ENCODE measurements at places on chromosomes 3 and 15.

GRCh38 chr15:50945725-50946124, 37.2 kb downstream of the AP4E1 start:
- DNase-seq, result no peak

DNA sequence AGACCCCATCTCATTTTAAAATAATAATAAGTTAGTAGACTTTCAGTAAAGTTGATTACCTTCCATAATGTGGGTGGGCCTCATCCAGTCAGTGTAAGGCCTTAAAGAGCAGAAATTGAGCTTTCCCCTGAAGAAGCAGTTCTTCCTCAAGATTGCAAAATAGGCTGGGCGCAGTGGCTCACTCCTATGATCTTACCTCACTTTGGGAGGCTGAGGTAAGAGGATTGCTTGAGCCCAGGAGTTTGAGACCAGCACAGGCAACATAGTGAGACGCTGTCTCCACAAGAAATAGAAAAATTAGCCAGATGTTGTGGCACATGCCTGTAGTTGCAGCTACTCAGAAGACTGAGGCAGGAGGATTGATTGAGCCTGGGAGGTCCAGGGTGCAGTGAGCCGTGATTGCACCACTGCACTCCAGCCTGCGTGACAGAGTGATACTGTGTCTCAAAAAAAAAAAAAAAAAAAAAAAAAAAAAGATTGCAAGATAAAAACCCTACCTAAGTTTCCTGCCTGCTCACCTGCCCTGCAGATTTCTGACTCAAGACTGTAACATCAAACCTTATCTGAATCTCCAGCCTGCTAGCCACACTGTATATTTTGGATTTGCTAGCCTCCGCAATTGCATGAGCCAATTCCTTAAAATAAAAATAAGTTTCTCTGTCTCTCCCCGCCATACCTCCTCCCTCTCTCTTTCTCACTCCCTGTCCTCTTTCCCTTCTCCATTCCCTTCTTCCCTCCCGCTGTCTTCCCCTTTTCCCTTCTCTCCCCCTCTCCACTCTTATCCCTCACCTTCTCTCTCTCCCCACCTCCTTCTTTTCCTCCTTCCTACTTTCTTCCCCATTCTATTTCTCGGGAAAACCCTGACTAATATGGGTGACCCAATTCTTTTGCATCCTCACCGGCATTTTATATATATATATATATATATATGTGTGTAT, 16.9 kb downstream of the KLHL18 start:
- DNase-seq, result no peak

- DNase-seq, result no peak
These were observed 207.3 kb downstream of the SQOR start for GRCh38 chr15:45842151-45842550.

DNA sequence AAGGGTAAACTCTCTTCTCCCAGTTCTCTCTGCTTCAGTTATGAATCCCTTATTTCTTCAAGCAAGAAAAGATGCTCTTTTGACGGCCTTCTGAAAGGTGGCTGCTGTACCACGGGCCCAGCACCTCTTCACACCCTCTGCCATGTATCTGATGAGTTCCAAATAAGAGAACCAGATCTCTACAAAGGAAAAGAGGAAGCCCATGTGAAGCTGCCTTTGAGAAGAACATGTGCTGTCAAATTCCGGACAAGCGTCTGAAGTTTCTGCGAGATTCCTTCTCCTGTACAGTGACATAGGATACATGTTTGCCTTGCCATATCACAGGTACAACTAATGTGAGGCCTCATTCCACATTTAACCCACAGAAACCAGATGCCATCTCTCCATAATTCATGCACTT, 59.2 kb downstream of the SH3BP5 start:
- no peak for DNase-seq

GRCh38 chr3:36906504-36907149, 38.2 kb downstream of the TRANK1 start:
- no peak for DNase-seq

DNA sequence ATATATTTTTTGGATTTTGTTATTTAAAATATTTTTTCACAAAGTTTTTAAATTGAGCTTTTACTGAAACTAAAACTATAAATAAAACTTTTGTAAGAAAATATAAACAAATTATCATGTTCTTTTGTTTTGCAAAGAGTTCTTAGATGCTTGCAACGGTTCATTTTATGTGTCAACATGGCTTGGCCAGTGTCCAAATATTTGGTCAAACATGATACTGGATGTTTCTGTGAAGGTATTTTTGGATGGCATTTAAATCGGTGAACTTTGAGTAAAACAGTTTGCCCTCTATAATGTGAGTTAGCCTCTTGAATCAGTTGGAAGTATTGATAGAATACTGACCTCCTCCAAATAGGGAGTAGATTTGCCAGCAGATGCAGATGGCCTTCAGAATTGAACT, 612.6 kb upstream of the NECTIN3 start:
- no peak for DNase-seq

GRCh38 chr15:92633001-92633400, 22.6 kb downstream of the FAM174B start:
- DNase-seq, result no peak

GRCh38 chr3:39505866-39506742, 38.6 kb downstream of the MOBP start:
- no peak for DNase-seq

- DNase-seq, result no peak
These were observed 5.0 kb downstream of the CCNDBP1 start for GRCh38 chr15:43190178-43190577.

DNA sequence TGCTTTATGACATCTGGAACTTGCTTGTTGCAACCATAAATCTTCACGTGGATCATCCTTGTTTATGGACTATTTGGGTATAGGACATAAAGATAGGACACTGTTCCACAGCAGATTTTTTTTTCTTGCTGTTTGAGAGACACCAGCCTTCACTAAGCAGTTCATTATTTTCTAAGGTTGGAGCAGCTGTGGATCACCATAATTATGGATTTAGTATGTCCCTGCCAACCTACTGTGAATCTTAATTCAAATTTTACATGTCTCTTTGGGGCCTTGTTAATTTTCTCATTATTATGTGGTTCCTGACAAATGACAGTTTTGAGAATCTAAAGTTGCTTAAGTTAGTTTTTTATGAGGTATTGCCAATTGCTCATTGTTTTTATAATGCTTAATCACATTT, 161.2 kb downstream of the B3GALNT1 start:
- DNase-seq, result no peak

DNA sequence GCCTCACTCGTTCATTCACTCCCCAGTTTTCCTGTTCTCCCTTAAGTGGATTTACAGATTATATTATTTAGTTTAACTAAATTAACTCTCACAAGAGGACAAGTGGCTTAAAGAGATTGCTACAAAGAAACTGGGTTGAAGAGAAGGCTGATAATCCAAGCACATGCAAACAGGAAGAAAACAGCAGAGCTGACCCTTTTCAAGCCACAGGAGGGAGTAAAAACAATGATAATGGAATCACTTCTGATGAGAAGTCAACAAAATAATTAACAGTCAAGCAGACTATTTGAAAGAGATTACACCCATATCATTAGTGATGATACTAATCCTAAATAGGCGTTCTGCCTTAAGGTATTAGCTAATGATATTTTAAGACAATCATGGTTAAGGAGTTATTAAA, 31.7 kb downstream of the BOC start:
- DNase-seq, result no peak

DNA sequence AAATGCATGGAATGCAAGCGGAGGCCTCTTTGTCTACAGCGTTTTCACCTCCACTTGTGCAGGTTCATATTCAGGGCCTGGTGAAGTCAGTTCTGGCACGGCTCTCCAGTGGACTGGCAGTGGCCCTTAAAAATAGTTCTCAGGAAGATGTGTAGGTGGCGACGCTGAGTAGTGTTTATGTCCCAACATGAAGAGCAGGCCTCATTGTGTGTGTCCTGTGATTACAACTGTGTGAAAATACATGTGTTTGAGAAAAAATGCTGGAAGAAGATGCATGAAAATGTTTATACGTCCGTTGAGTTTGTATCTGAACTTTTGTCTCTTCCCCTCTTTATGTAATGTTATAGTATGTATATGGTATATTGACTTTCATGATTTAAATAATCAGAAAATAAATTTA, 7.2 kb downstream of the LIPC start:
- DNase-seq, result no peak

DNA sequence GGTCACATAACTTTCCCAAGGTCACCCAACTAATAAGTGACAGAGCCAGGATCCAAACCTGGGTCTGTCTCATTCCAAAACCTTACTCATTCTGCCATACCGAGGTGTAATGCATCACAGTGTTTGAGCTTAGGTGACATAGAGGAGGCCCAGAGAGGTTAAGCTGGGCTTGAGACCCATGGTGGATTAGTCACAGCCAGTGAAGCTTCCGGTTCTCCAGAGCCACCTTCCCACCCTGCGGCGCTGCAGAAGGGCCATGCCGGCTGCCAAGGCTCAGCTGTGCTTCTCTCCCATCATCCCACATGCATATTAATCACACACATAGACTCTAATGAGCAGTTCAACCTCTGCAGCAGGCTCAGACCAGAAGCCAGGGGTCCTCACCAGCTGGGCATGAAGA, 42.2 kb downstream of the SPSB4 start:
- no peak for DNase-seq

DNA sequence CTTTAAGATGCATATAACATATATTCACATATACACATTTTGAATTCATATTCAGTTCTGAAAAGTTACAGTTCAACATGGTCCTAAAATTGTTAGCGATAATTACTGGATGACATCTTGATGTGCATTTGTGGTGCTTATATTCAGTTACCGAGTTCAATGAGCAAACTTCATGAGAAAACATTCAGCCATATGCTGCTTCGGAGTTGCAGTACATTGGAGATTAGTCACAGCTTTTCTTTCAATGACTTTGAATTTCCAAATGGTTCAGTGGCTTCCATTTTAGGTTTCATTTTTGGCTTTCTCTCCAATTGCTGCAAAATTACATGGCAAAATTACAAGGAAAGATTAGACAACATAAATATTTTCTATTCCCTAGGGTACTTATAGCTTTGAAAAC, 198.3 kb upstream of the CNTN3 start:
- DNase-seq, result no peak

GRCh38 chr3:100226712-100227429, 33.9 kb upstream of the TBC1D23 start:
- no peak for DNase-seq

DNA sequence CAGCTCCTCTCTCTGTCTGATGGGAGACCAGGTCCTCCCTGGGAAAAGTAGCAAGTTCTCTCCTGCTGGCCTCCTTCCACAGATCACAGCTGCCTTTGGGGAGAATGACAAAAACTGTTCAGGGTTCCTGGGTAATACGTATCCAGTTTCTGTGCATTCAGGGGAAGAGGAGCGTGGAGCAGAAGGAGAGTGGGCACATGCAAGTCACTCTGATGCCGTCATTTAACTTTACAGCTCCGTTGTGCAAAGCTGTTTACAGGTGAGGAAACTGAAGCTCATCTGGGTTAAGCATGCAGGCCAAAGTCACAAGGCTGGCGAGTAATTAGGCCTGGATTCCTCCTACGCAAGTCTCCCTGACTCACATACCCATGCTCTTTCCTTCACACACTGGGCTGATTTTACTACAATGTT, 7.5 kb upstream of the TM4SF1 start:
- no peak for DNase-seq

DNA sequence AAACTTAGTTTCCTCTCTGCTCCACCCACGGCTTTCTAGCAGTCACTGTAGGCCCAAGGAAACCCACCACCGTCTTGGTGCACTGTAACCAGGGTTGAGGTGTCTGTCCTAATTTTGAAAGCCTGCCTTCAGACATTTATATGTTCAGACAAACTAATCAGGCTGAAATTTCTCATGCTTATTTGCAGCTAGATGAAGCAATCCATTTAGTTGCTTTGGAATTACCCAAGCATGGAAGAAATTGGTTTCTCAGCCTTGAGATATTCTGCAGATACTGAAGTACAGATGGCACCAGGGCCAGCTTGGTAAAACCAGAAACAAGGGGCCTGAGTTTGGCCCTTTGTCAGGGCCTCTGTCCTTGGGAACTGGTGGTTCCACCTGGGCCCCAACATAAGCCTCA, 105.4 kb downstream of the CACNA1D start:
- no peak for DNase-seq

DNA sequence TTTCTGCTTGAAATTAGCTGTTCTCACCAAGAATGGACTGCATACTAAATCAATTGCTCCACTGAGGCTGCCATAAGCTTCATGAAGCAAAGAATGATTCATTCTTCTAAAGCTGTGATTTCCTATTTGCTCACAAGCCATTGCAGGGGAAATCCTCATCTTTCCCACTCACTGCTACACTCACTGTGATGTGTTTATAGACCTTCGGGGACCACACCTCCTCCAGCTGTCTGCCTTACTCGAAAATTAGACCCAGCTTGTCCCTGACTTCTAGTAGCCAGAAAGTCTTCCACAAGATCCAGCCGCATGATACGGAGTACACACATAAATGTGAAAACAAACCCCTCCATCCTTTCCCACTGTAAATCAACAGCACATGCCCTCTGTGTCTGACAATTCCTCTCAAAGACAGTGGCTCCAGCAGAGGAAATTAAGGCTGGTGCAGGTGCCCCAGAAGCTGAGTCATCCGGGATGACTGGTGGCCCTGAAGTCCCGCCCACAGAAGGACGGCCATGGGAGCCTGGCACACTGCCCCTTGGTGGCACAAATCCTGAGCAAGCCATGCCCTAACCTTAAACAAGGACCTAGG, 172.0 kb downstream of the STT3B start:
- peak; percentile 1 for DNase-seq

- DNase-seq, result no peak
These were observed 2.5 kb downstream of the GOLIM4 start for GRCh38 chr3:168093229-168093628.

GRCh38 chr15:78205856-78206255, 28.5 kb downstream of the ACSBG1 start:
- DNase-seq, result no peak

DNA sequence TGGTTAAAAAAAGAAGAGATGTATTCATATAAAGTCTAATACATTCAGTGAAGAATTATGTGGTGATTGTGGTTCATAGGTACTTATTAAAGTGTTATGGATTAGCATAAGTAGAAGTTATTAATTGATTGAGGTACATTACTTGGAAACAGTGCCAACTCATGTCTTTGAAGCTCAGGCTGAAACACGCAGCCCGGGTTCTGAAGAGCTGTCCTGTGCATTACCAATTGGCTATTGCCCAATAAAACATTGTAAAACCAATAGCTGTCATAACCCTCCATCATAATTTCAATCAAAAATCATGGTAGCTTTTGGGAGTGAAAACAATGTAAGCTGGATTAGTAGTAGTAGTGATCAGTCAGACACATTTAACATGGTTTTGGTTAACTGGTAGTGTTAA, 560.1 kb downstream of the MCTP2 start:
- no peak for DNase-seq

GRCh38 chr15:99628374-99629001, 62.7 kb downstream of the MEF2A start:
- no peak for DNase-seq
